ENCODE measurements at places on chromosomes 4 and X. TPM values are rescaled to one million over a fixed set of nuclear protein-coding genes. Genes with fewer than 3 reads are reported as not detected.

DNAAF6 gene
- total RNA-seq, result 0.18 TPM

PPID gene
- total RNA-seq, result 18.8 TPM

MAMLD1 gene
- 5.3 TPM for total RNA-seq

EGFL6 gene
- 2.8 TPM for total RNA-seq

SPANXN4 gene
- total RNA-seq, result not detected

NSG1 gene
- 223 TPM for total RNA-seq

SUPT20HL2 gene
- total RNA-seq, result not detected

ELOVL6 gene
- total RNA-seq, result 35.3 TPM

AFF1 gene
- total RNA-seq, result 15.5 TPM

All from cerebellum (tissue), 4 donors.